Stimulated activated CD8-positive, alpha-beta memory T cell treated with anti-CD3 and anti-CD28 coated beads, Interleukin-12 subunit alpha, Interleukin-12 subunit beta, amount 100 ng/mL, for 1 hour (primary cell): ENCODE measurements at places on chromosomes 6 and 20.

- no peak for DNase-seq
Measured at GRCh38 chr6:104365451-104366234, 494.1 kb downstream of the HACE1 start.

DNA sequence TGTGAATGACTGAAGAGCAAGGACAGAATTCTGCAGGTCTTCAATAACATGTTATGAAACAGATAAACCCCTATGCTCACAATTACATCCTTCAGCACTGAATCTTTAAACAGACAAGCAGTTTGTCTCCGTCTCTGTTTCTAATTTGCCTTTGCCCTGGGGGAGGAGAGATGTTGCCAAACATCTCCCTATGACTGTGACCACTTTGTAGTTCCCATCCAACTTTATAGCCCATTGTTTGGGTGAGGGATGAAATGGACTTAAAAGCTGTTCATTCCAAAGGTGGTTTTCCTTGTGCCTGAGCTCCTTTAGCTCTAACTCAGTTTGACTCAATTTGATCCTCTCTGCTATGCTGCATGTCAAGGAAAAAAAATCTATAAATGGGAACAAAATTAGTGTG, 19.5 kb upstream of the ADTRP start:
- DNase-seq, result no peak

GRCh38 chr6:8279041-8279805, 156.1 kb downstream of the SLC35B3 start:
- no peak for DNase-seq

GRCh38 chr20:40265825-40266533, 423.1 kb downstream of the MAFB start:
- DNase-seq, result no peak

- no peak for DNase-seq
Measured at GRCh38 chr6:10347561-10348327, 67.1 kb downstream of the TFAP2A start.

- no peak for DNase-seq
Measured at GRCh38 chr6:20575125-20575524, 40.9 kb downstream of the CDKAL1 start.

GRCh38 chr6:89690944-89691324, 52.4 kb upstream of the LYRM2 start:
- DNase-seq, result no peak

DNA sequence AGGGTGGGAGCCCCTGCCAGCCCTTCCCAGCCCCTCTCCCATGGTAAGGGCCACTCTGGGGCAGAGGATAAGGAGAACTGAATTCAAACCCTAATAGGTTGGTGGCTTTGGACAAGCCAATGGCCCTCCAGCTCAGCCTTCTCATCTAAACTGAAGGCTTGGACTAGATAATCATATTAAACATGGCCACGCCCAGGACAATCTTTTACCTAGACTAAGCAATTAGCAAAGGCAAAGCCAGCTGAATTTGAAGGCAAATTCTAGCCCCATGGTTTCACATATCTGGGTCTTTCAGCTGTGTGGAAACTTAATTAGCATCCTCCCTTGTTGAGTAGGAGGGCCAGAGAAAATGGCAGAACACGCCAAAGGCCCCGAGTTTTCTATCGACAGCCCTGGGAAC, 10.7 kb downstream of the SLC22A23 start:
- no peak for DNase-seq

GRCh38 chr6:2800552-2801316, 35.5 kb downstream of the WRNIP1 start:
- DNase-seq, result no peak

- DNase-seq, result no peak
Measured at GRCh38 chr20:51327251-51327841, 215.2 kb downstream of the NFATC2 start.

DNA sequence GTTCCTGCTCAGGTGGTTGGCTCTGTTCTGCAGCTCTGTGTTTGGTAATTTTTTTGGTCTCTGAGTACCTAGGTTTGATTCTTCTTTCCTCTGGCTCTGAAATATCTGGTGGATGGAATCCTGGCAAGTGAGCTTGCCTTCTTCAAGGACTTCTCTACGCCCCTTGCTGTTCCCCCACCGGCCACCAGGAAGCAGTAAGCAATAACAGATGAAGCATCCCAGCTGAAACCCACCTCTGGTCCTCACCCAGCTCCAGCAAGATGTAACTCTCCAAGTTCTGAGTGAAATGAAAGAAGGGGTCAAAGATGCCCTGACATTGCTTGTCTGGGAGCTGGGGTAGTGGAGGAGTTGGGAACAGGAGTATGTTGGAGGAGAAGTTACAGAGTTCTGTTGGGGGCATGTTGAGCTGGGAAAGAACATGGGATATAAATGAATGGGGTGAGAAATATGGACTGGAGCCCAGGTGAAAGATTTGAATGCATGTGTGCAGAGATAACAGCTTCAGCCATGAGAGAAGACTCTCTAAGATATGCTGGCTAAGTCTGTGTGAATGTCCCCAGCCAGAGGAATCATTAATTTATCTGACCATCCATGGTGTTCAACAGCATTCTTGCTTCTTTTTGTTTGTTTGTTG, 51.3 kb upstream of the GLP1R start:
- DNase-seq, result peak; percentile 2

DNA sequence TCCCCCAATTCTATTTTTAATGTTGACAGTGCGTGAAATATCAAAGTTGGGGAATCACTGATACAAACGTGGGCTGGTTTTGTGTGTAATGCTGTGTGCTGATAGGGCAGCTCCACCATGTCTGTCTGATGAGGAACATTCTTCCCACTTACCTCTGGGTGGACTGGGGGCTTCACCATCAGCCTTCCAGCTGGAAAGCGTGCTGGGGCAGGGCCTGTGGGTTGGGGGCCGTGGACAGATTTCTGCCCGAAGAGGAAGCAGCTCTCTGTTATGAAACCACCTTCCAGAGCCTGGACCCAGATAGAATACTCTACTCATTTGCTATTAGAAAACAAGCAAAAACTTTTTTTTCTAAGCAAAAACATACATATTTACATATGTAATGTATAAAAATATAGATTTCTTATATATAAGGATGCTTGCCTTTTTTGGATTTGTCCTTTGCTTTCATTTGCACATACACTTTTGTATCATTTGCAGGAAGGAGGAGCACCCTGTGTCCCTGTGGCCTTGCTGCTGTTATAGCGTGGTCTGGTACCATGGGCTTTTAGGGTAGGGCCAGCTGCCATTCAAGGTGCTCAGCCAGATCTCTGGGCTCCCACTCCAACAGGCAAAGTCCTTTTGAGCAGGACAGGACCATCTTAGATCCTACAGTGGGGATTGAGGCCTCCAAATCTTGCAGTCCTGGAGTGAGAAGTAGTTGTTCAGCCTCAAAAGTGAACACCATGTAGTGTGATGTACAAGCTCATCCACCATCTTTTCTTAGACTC, 48.1 kb downstream of the DUSP22 start:
- DNase-seq, result no peak

GRCh38 chr6:43966374-43966658, 160.9 kb downstream of the MRPL14 start:
- DNase-seq, result no peak

- peak; percentile 12 for DNase-seq
Measured at GRCh38 chr20:37071481-37071911, 24.3 kb downstream of the RBL1 start.

- DNase-seq, result no peak
Measured at GRCh38 chr6:124026694-124027093, 223.0 kb downstream of the NKAIN2 start.

DNA sequence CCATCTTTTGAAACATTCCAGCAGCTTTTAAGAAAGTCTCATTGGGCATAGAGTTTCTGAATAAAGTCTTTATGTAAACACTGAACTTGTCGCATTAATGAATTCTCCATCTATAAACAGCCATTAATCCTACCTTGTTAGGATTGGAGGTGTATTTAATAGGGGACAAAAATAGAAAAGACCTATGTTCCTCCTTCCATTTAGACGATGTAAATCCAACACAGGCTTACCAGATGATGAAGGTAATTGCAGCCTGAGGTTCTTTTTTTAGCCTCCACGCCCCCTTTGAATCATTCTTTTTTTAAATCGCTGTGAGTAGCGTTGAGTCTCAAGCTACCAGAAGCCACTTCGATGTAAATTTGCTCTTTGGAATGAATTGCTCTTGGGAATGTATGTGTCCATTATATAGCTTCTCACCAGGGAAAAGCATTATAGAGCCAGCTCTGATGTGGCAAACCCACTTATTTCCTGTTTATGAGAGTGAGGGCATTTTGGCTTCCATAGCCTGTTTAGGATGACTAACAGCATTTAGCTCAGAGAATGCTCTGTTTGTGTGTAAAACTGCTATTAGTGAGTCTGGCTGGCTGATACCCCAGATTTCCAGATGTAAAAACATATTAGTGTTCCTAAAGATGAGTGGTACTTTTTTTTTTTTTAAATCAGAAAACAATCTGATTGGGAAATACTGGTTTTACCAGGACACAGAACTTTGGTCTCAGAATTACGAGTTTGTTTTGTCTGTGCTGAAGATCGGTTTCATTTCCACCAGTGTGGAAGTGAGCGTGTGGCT, 74.9 kb upstream of the CLDN20 start:
- no peak for DNase-seq
